ENCODE measurements at places on chromosomes 6 and 20.

- DNase-seq = no peak
Measured at GRCh38 chr20:57195469-57196100, 70.9 kb downstream of the BMP7 start.

DNA sequence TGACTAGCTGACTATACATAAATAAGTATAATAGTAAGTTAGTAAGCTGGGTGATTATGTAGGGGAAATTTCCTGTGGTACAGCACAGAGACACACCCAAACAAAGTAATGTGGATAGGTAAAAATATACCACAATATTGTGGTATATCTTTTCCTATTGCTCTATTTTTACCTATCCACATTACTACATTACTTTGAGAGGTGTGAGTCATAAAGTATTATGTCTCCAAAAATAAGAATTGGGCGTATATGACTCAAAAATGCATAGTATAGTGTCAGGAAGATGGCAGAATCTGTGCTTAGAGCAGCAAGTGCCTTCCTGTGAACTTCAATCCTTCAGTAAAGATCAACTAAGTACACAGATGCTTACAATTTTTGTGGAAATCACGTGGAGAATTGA lies 2.7 kb upstream of the SIRPG start:
- no peak for DNase-seq

- no peak for DNase-seq
Measured at GRCh38 chr6:157434349-157435033, 53.5 kb downstream of the ZDHHC14 start.

DNA sequence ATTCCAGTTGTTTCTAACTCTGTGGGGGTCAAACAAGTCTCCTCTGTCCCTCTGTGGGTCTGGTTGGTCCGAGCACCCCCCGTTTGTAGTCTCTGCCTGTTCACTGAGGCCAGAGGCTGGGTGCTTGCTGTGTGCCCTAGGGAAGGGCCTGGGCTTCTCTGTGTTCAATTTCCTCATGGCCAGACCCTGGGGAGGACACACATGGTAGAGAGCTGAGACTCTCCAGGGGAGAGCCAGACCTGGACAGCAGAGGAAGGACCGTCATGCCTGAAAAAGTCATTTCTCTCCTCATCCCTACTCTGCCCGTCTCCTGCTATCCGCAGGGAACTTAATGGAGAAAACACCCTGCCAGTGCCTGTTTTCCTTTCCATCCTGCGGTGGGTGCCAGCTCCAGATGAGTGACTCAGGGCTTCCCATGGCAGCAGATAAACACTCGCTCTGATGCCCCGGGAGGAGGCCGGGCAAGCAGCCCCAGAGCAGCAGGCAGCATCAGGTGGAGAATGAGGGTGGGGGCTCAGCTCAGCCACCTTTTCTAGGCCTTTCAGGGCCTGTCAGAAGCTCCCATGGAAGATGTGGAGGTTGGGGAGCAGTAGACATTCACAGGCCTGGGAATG lies 51.9 kb downstream of the SNAI1 start:
- no peak for DNase-seq

GRCh38 chr6:21887231-21888185 lies 294.0 kb downstream of the SOX4 start:
- DNase-seq = no peak

DNA sequence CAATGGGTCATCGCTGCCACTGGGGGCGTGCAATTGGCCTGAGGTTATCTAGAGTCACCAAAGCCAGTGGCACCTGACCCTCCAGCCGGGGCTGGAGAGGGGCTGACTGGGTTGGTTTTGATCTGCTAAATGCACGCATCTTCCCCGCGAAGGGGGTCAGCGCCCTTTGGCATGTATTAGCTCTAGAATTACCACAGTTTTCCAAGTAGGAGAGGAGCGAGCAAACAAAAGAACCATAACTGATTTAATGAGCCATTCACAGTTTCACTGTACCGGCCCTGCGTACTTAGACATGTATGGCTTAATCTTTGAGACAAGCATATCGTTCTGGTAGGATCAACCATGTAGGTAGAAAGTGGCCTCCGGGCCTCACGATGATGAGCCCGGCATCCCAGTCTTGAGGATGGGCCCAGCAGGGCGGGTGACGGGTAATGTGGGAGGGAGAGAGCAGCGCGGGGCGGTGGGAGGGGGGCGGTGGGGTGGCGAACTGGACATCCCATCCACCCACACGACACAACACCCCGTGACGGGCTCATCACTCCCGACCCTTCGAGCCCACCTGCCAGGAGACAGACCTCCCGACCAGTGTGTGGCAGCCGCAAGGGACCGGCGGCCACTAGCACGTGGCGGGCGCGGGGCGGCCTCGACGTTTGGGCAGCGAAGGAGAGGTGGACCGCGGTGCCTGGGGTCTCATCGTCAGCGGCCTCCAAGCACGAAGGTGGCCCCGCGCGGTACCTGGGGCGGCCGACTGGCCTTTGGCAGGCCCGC lies 1957.5 kb upstream of the DEFB115 start:
- DNase-seq = no peak

GRCh38 chr6:24838081-24838480 lies 39.4 kb upstream of the ARMH2 start:
- DNase-seq = no peak

GRCh38 chr20:38243709-38244020 lies 16.9 kb downstream of the KIAA1755 start:
- DNase-seq = no peak

- DNase-seq = no peak
Measured at GRCh38 chr6:108380876-108381275, 86.0 kb downstream of the AFG1L start.

- DNase-seq = no peak
Measured at GRCh38 chr6:140271759-140272377, 897.4 kb upstream of the CITED2 start.

DNA sequence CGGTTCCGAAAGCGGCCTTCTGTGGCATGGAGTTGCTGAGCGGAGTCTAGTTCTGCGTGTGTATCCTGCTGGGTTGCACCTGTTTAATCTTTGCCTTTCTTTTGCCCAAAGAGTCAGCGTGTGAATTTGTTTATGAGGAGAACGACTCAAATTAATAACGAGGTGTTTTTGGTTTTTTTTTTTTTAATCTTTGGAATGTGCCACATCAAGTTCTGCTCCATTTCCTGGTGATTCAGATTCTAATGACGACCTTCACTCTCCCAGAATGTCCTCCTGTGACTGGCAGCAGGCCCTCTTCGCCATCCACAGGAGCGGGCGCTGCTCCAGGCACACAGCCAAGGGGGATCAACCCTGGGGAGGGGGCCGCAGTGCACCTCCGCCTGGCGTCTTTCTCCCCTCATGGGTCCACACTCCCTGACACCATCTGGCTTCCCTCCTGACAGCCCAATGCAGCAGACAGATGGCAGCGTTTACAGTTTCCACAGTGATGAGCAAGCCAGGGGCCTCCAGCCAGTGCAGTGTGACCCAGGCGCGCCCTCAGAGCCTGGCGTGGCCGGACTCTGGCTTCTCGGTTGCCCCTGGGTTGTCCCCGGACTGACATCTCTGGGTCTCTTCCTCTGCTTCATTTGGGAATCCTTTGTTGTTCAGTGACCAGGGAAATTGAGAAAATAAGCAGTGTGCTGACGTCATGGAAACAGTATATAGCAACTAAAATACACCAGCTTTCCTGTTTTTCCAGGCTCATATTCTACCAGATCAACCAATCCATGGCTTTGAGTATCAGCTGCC lies 27.5 kb upstream of the AFDN start:
- DNase-seq = no peak

GRCh38 chr6:20335872-20336271 lies 65.8 kb upstream of the E2F3 start:
- DNase-seq = no peak

DNA sequence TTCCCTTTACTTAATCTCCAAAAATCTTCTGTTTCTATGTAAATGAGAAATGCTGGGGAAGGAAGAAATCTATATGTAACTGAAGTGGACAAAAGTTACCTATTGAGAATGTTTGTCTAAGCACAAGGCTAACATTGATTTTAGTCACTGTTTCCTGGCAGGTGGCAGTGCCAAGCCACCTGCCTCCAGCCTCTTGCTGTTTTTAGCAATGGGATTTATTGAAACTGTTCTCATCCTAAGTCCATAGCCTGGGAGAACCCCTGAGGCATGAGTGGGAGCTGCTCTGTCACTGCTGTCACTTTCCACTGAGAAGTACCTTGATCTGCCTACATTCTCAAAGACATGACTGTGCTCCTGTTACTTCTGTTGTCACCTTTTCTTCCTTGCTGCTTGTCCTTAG lies 14.7 kb downstream of the ENPP3 start:
- DNase-seq = no peak

DNA sequence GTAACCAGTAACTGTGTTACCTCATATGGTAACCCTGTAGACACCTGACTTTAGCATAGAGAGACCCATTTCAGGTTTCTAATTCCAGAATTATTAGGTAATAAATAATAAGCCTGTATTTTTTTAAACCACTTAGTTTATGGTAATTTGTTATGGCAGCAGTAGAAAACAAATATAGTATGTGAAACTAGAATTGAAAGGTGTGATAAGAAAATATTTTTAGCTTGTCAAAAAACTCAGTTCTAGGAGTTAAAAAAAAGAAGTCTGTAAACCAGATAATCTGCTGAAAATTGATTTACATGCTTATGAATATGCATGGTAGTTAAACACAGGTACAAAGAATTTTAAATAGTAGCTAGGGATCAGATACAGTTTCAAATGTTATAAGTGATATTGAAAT lies 695.0 kb upstream of the GJE1 start:
- no peak for DNase-seq

DNA sequence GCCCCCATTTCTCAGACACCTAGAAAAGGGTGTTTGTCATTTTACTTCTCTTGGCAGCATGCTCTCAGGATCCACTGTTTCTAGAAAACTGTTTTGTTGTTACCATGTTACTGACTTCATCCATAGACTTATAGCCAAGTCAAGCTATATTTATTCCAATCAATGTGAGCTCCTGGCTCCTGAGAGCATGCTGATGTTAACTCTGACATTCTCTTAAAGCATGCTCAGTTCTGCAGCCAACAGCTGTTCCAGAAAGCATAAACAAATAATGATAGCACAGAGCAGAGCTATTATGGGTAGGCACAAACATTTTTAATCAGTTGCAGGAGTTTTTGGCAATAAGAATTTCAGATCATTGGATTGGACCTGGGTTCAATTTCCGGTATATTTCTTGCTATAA lies 92.4 kb upstream of the CEP85L start:
- DNase-seq = no peak

DNA sequence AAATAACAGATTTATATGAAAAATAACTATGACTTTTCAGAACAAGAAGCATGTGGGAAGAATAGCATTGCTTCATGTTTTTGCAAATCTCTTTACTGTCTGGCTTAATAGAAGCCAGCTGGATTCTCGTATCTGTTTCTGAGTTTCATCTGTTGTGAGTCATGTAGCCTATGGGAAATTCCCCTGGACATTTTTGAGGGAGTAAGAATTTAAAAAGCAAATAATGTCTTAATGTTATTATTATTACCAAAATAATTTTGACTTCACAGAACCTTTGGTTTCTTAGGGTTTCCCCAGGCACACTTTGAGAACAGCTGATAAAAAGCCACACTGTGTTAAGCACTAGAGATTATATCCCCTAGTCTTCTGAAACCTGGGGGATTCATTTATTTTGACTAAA lies 75.8 kb downstream of the SYCP2L start:
- no peak for DNase-seq

- DNase-seq = no peak
Measured at GRCh38 chr20:53989401-53989800, 81.0 kb downstream of the BCAS1 start.

DNA sequence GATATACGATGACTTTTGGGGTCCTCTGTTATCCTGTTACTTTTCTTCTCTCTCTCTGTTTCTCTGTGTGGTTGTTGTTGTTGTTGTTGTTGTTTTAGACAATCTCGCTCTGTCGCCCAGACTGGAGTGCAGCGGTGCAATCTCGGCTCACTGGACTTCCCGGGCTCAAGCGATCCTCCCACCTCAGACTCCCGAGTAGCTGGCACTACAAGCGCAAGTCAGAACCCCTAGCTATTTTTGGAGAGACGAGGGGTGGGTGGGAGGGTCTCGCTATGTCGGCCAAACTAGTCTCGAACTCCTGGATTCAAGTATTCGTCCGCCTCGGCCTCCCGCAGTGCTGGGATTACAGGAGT lies 19.1 kb upstream of the ABT1 start:
- DNase-seq = no peak

- no peak for DNase-seq
Measured at GRCh38 chr20:23132293-23132929, 46.3 kb upstream of the CD93 start.

- DNase-seq = no peak
Measured at GRCh38 chr6:167571550-167571949, 246.7 kb downstream of the TTLL2 start.

GRCh38 chr20:6704132-6704861 lies 63.2 kb upstream of the BMP2 start:
- DNase-seq = no peak

- no peak for DNase-seq
Measured at GRCh38 chr6:88513920-88514319, 347.8 kb upstream of the CNR1 start.

DNA sequence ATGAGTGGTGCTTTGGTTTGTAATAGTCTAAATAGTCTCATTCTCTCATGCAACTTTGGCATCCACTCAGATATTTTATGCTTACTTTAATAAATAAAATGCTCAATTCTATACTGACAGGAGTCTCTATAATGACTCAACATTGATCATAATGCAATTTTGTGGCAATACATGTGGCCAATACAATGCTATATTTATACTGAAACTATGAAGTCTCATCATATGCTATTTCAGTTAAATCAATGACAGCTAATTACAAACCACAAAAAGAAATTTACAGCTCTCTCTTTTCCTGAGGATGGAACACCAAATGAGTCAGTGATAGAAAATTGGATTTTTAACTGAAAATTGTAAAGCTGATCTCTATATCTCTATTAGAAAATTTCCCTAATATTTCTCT lies 77.1 kb downstream of the WASF1 start:
- DNase-seq = no peak

GRCh38 chr20:20780127-20780824 lies 67.8 kb upstream of the RALGAPA2 start:
- no peak for DNase-seq

DNA sequence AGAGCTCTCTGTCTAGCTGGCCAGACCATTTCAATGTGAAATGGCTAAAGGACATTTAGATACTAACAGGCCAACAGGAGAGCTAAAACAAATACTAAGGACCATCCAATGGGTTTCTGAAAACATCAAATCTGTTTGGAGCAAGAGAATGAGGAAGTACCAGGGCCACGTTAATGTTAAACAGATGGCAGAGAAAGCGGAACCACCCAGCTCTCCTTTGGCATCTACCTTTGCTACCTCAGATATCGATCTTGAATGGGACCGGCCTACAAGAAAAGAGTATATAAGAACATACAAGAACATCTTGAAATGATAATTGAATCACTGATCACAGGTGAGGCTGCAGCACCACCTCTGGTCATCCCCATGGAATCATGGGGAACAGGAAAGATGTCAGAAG lies 31.8 kb downstream of the KCNK5 start:
- no peak for DNase-seq

DNA sequence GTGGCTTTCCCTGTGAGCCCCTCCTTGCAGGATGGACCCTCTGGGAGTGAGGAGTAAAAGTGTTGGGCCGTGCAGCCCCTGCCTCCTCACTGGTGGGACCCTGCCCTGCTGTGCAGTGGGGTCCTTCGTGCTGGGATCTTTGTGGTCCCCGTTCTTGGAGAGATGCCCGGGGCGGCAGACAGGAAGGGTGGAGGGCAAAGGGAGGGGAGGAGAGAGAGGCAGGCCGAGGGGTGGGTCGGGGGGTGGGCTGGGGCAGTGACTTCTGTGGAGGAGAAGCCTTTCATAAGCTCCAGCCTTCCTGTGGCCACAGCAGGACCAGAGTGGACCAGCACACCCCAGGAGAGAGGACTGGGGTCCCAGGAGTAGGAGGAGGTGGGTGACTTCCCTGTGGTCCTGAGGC lies at the start of gene COL20A1:
COL20A1 (plus strand) TSS at position 283 of the 400 bp plus-strand sequence. CDS start 1,922 bp downstream, outside the sequence.
- DNase-seq = no peak
